Activated gamma-delta T cell treated with Interleukin-2 at 50 U/mL for 16 hours (primary cell): ENCODE measurements at places on chromosomes 16 and 17.

GRCh38 chr17:6075845-6076244 lies 5.7 kb downstream of the WSCD1 start:
- no peak for DNase-seq

- no peak for DNase-seq
These were observed 26.8 kb downstream of the TRPV2 start for GRCh38 chr17:16442141-16442540.

DNA sequence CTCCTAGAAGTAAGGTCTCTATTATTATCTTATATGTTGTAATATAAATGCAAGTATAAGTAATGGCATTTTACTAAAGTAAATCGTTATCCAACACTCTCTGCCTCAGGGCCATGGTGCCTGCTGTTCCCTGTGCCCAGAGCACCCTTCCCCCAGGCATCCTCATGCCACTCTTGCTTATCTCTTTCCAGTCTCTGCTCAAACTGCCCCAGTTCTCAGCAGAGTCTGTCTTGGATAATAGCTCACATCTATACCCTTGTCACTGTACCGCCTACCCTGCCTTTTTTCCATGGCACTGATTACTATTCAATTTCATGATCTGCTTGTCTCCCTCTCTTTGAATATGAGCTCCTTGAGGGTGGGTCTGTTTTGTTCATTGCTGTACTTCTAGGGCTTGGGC lies 31.7 kb downstream of the CDH1 start:
- no peak for DNase-seq

DNA sequence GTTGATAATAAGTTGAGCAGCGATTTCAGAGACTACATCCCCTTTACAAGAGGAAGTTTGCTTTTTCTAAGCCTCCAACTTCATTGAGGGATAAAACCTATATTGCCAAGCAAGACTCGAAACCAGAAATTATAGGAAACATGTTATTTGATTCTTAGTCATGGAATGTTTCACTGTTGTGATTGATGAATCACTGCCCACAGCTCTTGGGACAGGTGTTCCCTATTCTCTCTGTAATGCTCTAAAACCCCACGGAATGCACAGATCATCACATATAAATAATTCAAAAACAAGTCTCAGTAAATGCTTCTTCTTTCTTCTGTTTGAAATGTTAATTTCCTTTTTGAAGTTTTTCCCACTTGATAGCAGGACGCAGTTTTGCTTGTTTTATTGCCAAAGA lies 809.5 kb upstream of the GOT2 start:
- DNase-seq, result no peak
